ENCODE measurements at places on chromosomes 7 and 10.

DNA sequence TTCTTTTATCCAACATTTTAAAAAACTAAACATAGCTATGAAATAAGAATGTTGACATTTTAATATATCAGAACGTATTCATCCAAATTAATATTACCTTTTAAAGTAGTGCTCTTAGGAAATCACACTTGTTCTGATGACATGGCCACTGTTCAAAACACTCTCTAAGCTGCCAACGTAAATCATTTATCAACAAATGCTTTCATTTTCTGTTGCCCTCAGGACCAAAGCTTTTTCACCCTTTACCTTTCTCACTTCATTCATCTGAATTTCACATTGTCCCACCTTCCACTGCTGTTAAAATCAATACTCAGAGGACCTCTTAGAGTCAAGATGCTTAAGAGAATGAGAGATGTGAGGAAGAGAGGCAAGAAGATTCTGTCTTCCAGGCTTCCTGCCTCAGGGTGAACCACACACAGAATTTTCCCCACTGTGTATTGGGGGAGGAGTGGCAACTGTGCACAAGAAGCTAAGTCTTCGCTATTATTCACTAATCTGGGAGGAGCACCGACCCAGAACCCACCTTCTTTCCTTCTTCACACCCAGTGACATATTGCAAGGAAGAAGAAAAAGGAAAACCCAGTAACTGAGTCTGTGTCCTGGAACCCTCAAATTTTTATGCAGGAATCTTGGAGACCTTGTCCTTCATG, 21.0 kb downstream of the HIBADH start:
- no peak for DNase-seq

DNA sequence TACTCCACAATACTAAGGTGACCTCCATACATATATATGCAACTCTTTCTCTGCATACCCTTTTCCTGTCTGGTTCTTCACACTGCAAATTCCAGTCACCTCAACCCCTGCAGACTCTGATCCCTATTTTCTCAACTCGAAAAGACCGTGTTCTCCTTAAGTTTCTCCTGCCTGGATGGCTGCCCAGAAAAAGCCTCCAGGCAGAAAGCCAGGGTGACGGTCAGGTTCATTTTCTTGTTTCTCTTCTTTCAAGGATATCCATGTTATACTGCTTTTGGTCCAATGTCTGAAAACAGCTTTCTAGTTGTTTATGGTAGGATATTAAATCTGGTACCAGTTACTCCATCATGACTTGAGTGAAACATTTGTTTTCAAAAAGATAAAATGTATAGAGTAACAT, 267.8 kb upstream of the MYO3A start:
- no peak for DNase-seq

DNA sequence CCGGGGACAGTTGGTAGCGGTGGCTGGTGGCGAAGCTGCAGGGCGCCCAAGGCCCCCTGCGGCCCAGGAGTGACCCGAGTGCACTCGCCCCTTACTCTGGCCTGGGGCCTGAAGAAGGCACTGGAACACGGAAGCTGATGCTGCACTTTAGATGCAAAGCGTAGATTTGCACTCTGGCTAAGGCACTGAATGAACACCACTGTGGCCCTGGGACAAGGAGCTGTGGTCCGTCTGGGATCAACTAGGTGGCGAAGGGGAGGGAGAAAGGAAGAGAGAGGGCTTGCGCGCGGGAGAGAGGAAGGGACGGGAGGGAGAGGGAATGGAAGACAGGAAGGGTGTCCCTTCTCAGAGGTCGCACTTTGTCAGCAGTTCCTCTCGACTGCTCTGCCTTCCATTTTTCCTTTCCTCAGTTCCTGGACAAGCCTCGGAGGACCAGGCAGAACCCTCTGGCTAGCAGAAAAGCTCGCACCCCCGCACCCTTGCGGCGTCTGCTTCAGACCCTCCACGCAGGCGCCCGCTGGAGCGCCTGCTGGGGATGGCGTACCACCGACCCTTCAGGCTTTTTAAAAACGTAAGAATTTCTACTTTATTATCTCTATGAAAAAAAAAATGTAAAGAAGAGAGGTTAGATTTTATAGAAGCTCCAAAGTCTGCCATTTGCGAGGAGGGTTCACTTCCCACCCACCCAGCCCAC, 1.2 kb downstream of the FERD3L start:
- no peak for DNase-seq

DNA sequence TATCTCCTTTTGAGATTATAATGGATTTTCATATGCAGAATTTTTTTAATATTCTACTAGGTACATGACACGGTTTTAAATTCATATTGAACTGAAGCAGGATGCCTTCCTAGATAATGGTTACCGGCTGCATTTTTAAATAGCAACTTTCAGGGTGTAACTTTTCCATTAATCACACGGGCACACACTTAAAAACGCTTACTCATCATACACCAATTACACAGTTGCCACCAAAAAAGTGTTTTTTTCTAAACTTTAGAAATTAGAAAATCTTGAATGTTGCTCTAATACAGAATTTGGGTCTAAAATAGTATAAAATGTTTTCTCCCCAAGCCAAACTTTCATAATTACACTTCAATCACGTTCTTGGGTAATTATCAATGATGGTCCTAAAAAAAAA, 149.1 kb upstream of the RNF32 start:
- no peak for DNase-seq

DNA sequence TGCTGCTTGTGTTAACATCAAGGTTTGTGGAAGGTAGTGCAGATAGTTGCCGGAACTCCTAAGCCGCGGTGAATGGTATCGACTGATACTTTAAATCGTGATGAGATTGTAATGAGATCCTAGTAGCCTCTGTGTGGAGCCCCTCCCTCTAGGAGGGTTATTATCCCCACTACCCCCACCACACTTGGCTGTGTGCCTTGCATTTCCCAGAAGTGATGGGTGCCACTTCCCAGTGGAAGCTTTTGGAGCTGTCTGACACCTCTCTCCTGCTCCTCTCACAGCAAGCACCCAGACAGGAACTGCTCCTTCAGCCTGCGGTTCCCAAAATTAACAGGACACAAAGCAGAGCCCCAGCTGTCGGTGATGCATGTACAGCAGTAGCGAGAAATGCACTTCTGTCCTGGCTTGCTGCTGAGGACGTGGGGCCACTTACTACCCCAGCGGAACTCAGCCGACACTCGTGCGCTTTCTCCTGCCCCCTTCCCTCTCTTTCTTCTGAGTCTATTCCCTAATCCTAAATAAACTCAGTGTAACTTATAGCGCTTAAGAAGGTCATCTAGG, 52.5 kb downstream of the PRKAG2 start:
- no peak for DNase-seq

GRCh38 chr10:113148901-113149300, 198.9 kb downstream of the TCF7L2 start:
- DNase-seq, result no peak

DNA sequence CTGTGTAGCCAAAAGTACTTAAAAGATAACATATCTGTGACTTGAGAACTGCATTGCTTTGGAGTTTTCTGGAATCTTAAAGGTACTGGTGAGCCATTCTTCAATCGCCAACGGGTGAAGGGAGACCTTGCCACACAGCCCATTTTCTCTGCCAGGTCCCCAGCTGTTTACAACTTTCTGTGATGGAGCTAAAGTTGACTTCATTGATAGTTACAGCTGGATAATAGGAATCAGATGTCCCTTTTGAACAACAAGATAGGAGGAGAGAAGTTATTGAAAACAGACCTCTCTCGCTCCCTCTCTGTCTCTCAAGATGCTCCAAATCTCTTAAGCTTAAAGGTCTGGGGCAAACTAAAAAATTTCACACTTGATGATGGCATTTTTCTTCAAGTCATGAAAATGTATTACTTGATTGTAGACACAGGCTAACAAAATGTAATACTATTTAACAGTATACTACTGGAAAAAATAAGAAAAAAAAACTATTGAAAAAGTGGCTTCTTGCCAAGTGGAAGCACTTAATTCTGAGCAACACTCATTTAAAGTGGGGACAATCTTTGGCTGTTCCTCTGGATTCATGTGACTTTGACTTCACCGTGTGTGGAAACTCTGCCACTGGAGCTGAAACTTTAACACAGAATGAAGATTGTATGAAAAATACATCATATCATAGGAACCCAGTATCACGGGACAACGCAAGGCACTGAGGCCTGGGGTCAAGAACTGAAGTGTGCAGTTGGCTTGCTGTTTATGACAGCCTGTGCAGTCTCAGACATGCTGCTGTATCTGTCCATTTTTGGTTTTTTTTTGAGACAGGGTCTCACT, 78.4 kb upstream of the AFAP1L2 start:
- no peak for DNase-seq

DNA sequence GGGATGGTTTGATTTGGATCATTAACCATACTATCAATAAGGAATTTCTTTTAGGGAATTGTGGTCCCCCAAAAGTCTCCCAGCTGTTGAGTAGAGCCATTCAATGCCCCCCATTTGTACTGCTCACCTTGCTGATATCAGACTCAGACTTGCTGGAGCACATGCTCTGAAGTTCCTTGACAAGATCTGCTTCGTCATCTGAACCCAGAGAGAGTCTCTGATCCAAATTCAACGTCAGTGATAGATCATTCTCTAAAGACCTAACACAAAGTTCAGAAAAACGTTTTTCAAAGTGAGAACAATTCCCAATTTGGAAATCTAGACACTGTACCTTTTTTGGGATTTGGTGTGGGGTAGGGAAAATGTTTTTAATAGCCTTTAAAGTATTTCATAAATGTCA, 153.9 kb downstream of the CTTNBP2 start:
- no peak for DNase-seq

DNA sequence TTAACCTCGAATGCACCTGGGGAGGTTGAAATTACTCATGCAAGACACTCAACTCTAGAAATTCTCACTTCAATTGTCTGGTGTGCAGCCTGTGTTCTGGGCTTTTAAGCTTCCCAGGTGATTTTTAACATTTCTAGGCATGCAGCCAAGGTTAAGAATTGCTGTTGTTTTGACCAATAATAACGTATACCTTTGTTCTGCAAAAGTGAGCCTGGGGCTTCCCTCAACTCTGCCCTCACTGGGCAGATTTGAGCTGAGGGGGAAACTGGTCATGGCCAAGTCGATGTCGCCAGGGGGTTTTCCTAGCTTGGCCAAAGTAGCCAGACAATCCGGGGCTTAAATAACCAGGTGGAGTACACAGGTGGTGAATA, 568 bp downstream of the PRSS2 start:
- peak; percentile 45 for DNase-seq

GRCh38 chr10:95392681-95393164, 101.9 kb upstream of the PDLIM1 start:
- DNase-seq, result no peak

DNA sequence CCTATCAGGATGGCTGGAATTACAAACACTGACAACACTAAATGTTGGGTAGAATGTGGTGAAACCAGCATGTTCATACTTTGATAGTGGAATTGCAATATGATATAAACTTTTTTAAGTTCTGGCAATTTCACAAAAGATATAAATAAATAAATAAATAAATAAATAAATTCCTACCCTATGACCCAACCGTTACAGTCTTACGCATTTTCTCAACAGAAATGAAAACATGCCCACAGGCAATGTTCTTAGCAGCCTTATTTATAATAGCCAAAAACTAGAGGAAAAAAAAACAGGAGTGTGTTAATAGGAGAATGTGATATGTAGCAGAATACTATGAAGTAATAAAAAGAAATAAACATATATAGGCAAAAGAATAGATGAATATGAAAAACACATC, 318.9 kb downstream of the IPMK start:
- DNase-seq, result no peak

GRCh38 chr10:133270773-133271297, 5.8 kb downstream of the ADAM8 start:
- no peak for DNase-seq

DNA sequence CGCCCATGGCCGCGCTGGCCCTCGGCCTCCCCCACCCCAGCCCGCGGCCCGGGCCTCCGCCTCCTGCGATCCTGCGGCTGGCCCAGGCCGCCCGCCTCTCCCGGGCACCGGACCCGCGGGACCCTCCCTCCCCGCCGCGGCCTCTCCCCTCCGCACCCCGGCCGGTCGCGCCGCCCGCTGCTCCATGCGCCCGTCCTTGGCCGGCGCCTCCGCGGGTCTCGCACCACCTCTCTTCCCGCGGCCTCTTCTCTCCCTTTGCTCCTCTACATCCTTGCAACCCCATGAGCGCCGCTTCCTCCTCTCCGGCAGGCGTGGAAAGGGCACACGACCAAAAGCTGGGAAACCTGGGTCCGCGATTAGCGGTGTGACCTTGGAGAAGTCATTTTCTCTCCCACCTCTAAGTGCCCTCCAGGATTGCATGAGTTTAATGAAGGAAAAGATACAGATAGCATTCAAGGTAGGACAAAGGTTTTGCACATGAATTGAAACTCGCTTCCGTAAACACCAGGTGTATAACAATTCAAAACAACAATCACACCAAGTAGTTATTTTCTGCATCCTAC, 448 bp upstream of the SRPK2 start:
- no peak for DNase-seq

DNA sequence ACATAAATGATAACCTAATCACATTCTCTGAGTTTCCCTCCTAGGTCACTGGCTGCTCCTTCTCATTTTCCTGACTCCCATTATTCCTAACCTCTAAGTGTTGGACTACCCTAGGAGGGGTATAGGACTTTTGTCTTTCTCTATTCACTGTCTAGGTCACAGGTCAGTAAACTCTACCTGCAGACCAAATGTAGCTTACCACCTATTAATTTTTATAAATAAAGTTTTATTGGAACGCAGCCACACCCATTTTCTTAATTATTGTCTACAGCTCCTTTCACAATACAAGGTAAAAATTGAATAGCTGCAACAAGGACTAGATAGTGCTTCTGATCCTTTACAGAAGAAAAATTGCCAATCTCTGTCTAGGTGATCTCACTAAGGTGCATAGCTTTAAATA, 156.7 kb downstream of the IMMP2L start:
- no peak for DNase-seq

DNA sequence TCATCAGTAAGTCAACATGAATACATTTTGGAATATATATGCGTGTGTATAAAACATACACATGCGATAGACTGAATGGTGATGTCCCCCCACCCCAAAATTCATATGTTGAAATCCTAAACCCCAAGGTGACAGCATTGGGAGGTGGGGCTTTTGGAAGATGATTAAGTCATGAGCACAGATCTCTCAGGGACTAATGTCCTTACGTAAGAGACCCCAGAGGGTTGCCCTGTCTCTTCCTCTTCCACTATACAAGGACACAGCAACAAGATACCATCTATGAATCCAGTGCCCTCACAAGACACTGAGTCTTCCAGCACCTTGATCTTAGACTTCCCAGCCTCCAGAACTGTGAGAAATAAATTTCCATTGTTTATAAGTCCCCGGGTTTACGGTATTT, 22.5 kb downstream of the DRGX start:
- no peak for DNase-seq

Data from kidney epithelial cell (primary cell).